ENCODE measurements at places on chromosomes 4 and X.

DNA sequence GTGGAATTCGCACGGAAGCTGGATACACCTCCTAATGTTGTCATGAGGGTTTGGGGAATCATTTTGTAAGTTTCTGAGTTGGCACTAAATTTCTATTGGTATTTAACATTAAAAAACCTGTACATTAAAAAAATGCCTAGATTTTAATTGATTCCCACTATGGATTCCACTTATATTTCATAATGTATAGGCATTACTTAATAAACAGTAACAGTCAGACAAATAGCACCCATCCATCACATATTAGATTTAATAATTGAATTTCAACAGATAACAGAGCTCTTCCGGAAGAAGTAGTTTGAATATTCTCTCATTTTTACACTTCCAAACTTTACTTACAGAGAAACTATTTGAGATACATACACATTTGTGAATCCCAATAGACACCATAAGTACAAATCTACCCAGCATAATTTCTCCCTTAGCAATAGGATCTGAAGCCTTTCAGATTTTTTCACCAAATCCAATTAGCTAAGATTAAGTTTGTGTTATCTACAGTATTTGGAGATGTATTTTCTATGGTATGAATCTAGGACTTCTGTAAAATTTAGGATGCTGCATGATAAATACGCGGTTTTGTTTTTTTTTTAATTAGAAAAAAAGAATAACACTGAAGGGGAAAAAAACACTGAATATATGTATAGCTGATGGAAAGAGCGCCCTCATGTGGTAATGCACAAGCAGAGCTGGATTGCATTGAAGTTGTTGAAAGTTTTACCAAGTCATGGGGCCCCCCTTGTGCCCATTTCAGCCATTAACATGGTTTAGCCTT lies 12.2 kb upstream of the ODAM start:
- no peak for DNase-seq

GRCh38 chrX:63560601-63561218 lies 209.6 kb upstream of the SPIN4 start:
- DNase-seq: peak; percentile 81

GRCh38 chr4:189436207-189436606 lies 504.5 kb upstream of the FRG1 start:
- DNase-seq: no peak

DNA sequence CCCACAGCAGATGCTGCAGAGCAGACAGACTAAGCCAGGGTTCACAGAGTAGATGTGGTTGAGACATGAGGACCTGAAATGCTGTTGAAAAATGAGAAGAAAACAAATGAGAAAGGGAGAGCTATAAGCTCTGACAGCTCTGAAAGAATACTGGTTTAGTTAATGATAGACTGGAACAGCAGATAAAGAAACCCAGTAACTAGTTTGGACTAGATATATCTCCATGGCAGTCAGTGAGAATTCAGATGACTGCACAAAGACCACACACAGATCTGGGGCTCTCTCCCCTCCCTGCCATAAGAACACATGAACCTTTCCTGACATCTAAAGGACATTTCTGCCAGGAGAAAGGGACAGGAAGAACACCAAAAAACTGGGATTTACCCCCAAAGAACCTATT lies 8.2 kb downstream of the NAA11 start:
- DNase-seq: no peak

DNA sequence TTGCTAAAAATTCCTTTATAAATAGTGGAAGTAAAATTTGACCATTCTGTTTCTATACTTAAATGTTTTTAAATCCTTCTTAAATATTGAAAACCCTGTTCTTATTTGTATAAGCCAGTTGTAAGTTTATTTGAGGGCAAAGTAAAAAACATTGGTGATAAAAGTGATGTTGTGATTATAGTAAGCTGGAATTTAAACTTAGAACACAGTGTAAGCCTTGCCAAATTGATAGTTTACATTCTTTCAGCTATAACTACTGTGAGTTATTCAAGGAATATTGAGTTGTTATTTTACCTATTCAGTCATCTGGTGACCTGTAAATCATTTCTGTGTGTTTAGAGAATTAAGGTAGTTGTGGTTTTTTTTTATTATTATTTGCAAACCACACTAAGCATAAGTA lies 9.6 kb downstream of the YY2 start:
- no peak for DNase-seq

- DNase-seq: no peak
These were observed 64.9 kb downstream of the N4BP2 start for GRCh38 chr4:40121515-40121914.

DNA sequence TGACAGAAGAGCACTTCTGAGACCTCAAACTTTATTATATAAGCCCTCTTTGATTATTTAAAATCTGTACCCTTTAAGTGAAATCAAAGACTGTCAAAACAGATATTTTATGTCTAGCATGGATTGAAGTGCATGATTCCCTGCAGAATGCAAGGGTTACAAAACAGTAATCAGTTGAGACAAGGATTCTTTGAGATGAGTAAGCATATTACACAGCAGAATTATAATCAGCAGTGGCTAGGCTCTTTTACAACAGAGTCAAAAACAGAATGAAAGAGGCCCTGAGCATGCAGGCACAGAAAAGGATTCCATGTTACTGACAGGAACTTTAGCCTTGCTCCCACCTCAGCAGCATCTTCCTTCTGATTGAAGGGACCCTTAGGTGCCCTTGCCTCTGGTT lies 487.9 kb upstream of the GALNT7 start:
- DNase-seq: no peak

DNA sequence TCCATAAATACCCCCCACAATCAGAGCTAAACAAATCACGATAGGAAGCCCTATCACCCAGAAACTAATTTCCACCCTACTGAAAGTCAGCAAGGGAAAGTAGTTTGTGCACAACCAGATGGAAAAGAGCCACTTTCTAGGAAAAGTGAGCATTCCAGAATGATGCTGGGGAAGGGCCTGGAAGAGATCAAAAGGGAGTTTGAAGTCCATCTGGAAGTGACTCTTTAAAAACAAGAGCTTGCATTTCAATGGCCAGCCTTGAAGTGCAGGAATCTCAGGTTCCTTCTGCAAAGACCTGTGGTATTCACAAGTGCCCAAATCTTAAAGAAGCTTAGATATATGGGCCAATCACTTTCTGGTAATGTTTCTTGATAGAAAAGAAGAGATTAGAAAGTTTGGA lies 97.0 kb upstream of the LDB2 start:
- no peak for DNase-seq

All from activated effector memory CD4-positive, alpha-beta T cell treated with anti-CD3 and anti-CD28 coated beads, Interleukin-2, amount 50 U/mL, for 16 hours (primary cell).